ENCODE measurements at places on chromosomes 6 and 20. TPM values are rescaled to one million over a fixed set of nuclear protein-coding genes. Genes with fewer than 3 reads are reported as not detected.

Gene CCN6
- not detected for total RNA-seq

Gene PGC
- total RNA-seq, result 0.95 TPM

- peaks cover 4% of the 10 kb centered on the region for H3K4me1 ChIP-seq
- no peak overlapping the region for H3K4me3 ChIP-seq
- DNase-seq, result no peak
- peak overlapping the region; percentile 51 for H3K27ac ChIP-seq
Observed at GRCh38 chr6:169589699-169590257, 112.1 kb downstream of the WDR27 start.

Gene RIPPLY2
- total RNA-seq, result not detected

Gene PDE7B
- 0.70 TPM for total RNA-seq

DNA sequence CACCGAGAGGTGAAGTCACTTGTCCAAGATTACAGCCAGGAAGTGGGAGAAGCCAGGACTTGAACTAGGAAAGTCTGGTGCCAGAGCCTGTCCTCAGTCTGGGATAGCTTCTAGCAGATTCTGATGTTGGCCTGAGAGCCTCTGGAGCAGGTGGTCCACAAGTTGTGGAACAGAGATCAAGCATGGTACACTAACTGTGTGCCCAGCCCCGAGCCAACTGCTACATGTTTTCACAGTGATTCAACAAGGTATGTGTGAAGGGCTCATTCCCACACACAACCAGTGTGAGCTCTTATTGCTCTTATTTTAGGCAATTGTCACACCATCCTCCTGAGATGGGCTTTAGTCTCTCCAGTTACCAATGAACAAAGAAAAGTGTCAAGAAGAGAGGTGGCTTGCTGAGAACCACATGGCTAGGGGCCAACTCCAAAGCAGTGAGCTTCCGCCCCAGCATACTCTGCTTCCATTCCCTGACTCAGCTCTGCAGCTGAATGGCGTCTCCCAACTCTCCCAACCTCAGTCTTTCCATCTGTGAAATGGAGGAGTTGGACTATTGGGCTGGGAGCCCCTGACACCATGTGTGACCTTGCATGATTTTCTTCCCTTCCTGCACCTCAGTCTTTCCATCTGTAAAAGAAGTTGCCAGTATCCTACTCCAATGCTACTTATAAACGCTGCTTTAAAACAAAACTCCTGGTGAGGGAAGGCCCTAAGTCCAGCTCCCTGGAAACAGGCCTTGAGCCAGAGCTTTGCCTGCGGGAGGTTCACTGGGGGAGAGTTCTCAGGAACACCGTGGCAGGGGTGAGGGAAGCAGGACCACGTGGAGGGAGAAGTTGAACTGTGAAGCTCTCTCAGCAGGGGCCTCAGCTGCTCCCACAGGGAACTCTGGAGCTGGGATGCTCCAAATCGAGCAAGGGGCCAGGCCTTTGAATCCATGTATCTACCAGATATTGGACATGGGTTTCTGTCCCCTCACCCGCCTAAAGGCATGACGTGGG is 40.9 kb downstream of the CDH22 start:
- DNase-seq, result no peak
- no peaks in the 10 kb centered on the region for H3K4me1 ChIP-seq
- H3K27me3 ChIP-seq, result no peaks in the 10 kb centered on the region
- H3K36me3 ChIP-seq, result no peaks in the 10 kb centered on the region
- no peak overlapping the region for H3K4me3 ChIP-seq
